ENCODE measurements at places on chromosomes 7 and 10.

- DNase-seq, result no peak
Measured at GRCh38 chr7:157897681-157898080, 560.9 kb downstream of the DNAJB6 start.

DNA sequence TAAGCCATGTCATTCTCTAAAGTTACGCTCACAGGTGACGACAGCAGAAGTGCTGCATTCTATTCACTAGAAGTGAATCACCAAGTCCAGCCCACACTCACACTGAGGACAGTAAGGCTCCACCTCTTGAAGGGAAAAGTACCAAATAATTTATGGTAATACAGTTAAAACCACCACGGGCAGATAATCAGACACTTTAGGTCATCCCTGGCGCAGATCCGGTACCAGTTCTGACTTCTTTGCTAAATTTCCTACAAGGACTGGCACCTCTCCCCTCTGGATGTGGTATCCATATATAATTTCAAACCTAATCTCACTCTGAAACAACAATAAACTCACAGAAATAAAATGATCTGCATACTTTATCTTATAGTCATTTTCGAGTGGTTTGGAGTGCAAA, 954.7 kb upstream of the GHITM start:
- DNase-seq, result no peak

DNA sequence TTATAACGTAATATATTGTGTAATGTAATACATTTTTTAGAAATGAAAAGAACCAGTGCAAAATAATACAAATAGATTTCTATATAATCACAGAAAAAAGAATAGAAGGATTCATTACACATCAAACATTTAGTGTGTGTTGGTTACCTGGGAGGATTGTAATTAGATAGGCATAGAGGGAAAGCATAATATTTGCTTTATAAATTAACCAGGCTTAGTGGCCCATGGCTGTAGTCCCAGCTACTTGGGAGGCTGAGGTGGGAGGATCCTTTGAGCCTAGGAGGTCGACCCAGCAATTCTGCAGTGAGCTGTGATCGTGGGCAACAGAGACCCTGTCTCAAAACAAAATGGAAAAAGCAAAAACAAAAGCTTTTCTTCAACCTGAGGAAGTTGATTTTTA, 5.0 kb upstream of the CNOT4 start:
- no peak for DNase-seq

- no peak for DNase-seq
Measured at GRCh38 chr10:50538555-50539398, 85.0 kb downstream of the SGMS1 start.

- no peak for DNase-seq
Measured at GRCh38 chr10:86330778-86331763, 35.5 kb downstream of the GRID1 start.

GRCh38 chr10:59276133-59276532, 86.2 kb downstream of the FAM13C start:
- no peak for DNase-seq

DNA sequence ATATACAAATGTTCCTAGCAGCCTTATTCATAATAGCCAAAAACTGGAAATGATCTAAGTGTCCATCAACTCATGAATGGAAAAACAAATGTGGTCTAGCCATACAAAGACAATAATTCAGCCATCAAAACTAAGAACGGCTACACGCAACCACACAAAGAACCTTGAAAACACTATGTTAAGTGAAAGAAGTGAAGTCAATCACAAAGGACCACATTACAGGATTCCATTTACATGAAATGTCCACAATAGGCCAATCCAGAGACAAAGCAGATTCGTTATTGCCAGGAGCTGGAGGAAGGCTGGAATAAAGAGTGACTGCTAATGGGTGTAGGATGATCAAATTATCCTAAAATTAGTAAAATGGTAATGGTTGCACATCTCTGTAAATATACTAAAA, 21.1 kb downstream of the MKRN1 start:
- no peak for DNase-seq

GRCh38 chr7:28329661-28330363, 82.5 kb upstream of the CREB5 start:
- DNase-seq, result peak; percentile 37

Measured in fibroblast of skin of right quadriceps (primary cell).